Osteocyte (in vitro differentiated cells): ENCODE measurements at places on chromosomes 6 and 20. TPM values are rescaled to one million over a fixed set of nuclear protein-coding genes. Genes with fewer than 3 reads are reported as not detected.
A peak's percentile ranks its signal among the peaks of the same experiment; 100 is the strongest.

DNA sequence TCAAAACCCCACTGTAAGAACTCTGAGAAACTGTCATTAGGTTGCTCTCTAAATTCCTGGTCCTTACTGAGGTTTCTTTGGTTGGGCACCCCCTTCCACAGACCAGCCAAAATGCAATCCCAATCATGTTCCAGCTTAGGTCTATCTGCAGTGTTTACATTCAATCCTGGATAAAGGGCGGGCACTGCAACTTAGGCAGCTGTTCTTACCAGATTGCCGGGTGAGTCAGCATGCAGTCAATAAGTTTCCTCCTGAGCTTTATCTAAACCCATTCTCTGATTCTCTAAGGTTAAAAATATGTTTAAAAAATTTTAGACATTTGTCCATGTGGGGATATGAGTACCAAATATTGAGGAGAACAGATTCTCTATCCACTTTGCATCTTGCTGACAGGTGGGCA is 197.8 kb downstream of the HAO1 start:
- no peaks in the 10 kb centered on the region for H3K36me3 ChIP-seq
- no peak overlapping the region for H3K27ac ChIP-seq
- peaks cover 2% of the 10 kb centered on the region for H3K27me3 ChIP-seq
- H3K4me1 ChIP-seq = no peaks in the 10 kb centered on the region

- H3K4me3 ChIP-seq = no peak overlapping the region
- H3K27ac ChIP-seq = no peak overlapping the region
- peaks cover 4% of the 10 kb centered on the region for H3K4me1 ChIP-seq
- peaks cover 20% of the 10 kb centered on the region for H3K27me3 ChIP-seq
These were observed 8.7 kb upstream of the RWDD1 start for GRCh38 chr6:116562614-116563013.

Gene SAMD10
- total RNA-seq = 3.5 and 3.7 TPM in 2 replicates

- no peaks in the 10 kb centered on the region for H3K36me3 ChIP-seq
- H3K27me3 ChIP-seq = no peaks in the 10 kb centered on the region
- no peaks in the 10 kb centered on the region for H3K4me1 ChIP-seq
- no peak overlapping the region for H3K27ac ChIP-seq
- DNase-seq = no peak
- no peak overlapping the region for H3K4me3 ChIP-seq
These were observed 368.7 kb downstream of the HAO1 start for GRCh38 chr20:7571521-7572055.

Gene ANKRD66
- not detected in 2 replicates for total RNA-seq

- DNase-seq = no peak
- peaks cover 12% of the 10 kb centered on the region for H3K4me1 ChIP-seq
- no peak overlapping the region for H3K4me3 ChIP-seq
- H3K36me3 ChIP-seq = no peaks in the 10 kb centered on the region
- no peak overlapping the region for H3K27ac ChIP-seq
These were observed 153.6 kb upstream of the CST7 start for GRCh38 chr20:24795436-24795835.

GRCh38 chr6:111269401-111269970 is 182.2 kb downstream of the SLC16A10 start:
- H3K4me3 ChIP-seq = no peak overlapping the region
- H3K4me1 ChIP-seq = peaks cover 1% of the 10 kb centered on the region
- H3K27me3 ChIP-seq = no peaks in the 10 kb centered on the region
- H3K27ac ChIP-seq = no peak overlapping the region
- H3K36me3 ChIP-seq = peaks cover 51% of the 10 kb centered on the region
- DNase-seq = no peak

DNA sequence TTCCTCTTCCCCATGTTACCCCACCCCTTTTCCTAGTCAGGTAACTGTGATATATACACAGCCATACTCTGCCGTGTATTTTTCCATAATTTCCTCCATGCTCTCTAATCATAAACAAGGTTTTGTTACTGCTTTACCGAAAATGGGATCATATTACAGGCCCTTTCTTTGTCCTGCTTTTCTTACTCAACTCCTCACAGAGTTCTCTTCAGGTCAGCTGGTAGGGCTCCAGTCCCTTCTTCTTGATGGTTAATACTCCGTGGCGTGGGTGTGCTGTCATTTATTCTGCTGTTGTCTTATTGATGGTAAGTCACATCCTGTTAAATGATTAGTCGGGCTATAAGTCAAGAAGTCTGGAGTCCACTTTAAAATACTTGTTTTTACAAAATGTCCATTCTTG is 24.9 kb upstream of the PI16 start:
- no peak for DNase-seq
- peak overlapping the region; percentile 2 for H3K4me3 ChIP-seq
- H3K36me3 ChIP-seq = peaks cover 6% of the 10 kb centered on the region

Gene PHACTR1
- 1.0 and 1.6 TPM in 2 replicates for total RNA-seq

- H3K36me3 ChIP-seq = no peaks in the 10 kb centered on the region
- no peak for DNase-seq
- H3K4me3 ChIP-seq = peak overlapping the region; percentile 72
- H3K4me1 ChIP-seq = peaks cover 17% of the 10 kb centered on the region
- H3K27ac ChIP-seq = no peak overlapping the region
- H3K27me3 ChIP-seq = peaks cover 19% of the 10 kb centered on the region
These were observed 1.2 kb downstream of the ANKRD6 start for GRCh38 chr6:89434150-89434499.

Gene RFX6
- total RNA-seq = not detected in 2 replicates

Gene CHD6
- total RNA-seq = 45.0 and 51.4 TPM in 2 replicates

GRCh38 chr20:59182401-59183044 is 18.9 kb downstream of the ZNF831 start:
- H3K27ac ChIP-seq = no peak overlapping the region
- no peak for DNase-seq
- no peaks in the 10 kb centered on the region for H3K4me1 ChIP-seq
- no peak overlapping the region for H3K4me3 ChIP-seq
- H3K36me3 ChIP-seq = no peaks in the 10 kb centered on the region

- peaks cover 33% of the 10 kb centered on the region for H3K27me3 ChIP-seq
- H3K4me3 ChIP-seq = no peak overlapping the region
- H3K4me1 ChIP-seq = peaks cover 2% of the 10 kb centered on the region
- peak; percentile 87 for DNase-seq
- no peak overlapping the region for H3K27ac ChIP-seq
These were observed 252.8 kb downstream of the CDH26 start for GRCh38 chr20:60210779-60211617.

DNA sequence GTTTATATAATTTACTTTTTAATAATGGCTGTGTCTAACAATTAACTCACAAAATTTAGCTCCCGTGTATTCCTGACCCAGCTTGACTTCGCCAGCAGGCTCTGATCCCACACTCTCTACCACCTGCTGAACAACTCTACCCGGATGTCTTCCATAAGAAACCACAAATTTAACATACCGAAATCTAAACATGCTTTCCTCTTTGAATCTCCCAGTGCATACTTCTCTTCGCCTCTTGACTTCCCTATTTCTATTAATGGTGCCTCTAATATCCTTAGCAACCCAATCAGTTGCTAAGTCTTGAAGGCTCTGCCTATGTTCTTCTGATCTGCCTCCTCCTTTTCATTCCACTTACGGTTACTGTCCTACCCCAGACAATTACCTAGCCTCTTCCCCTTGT is 4.6 kb upstream of the MYB start:
- H3K4me3 ChIP-seq = no peak overlapping the region
- no peak for DNase-seq
- H3K4me1 ChIP-seq = peaks cover 6% of the 10 kb centered on the region
- H3K36me3 ChIP-seq = peaks cover 2% of the 10 kb centered on the region
- no peak overlapping the region for H3K27ac ChIP-seq

DNA sequence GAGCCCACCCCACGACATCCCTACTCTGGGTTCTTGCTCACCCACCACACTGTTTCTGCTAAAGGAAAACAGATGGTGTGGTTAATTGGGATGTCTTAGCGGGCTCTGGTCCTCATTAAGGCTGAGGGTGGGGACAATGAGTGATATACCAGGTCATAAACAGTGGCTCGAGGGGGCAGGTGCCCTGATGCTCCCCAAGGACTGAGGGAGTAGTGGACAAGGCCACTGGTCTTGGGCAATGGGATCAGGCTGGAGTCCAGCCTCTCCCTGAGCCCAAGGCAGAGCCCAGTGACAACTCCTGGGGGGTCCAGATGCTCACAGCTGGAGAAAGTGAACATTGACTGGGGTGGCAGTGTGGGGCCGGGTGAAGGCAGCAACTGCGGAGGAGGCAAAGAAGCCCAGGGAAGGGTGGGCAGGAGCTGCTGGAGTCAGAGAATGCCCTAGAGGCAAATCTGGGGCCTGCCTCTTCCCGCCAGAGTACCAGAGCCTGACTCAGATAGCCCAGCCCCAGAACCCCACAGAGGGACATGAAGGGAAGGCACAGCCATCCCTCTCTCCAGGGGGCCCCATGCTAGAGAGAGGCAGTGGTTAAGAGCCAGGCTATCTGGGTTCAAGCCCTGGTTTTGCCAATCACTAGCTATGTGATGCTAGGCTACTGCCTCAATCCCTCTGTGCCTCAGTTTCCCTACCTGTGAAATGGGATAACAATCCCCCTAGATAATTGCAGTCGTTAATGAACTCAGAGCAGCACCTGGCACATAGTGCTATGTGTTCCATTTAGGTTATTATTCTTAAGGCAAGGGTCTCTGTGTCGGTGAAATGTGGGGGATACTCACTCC is 72.3 kb downstream of the MRPL14 start:
- no peak overlapping the region for H3K4me3 ChIP-seq
- DNase-seq = no peak
- peaks cover 2% of the 10 kb centered on the region for H3K36me3 ChIP-seq
- peaks cover 83% of the 10 kb centered on the region for H3K4me1 ChIP-seq
- H3K27ac ChIP-seq = peak overlapping the region; percentile 68
- H3K27me3 ChIP-seq = no peaks in the 10 kb centered on the region

GRCh38 chr6:165616116-165616515 is 46.9 kb downstream of the PDE10A start:
- peak overlapping the region; percentile 72 for H3K4me3 ChIP-seq
- peak overlapping the region; percentile 95 for H3K27ac ChIP-seq
- no peaks in the 10 kb centered on the region for H3K27me3 ChIP-seq
- no peaks in the 10 kb centered on the region for H3K36me3 ChIP-seq
- DNase-seq = no peak
- peaks cover 11% of the 10 kb centered on the region for H3K4me1 ChIP-seq

Gene TAGAP
- not detected in 2 replicates for total RNA-seq

DNA sequence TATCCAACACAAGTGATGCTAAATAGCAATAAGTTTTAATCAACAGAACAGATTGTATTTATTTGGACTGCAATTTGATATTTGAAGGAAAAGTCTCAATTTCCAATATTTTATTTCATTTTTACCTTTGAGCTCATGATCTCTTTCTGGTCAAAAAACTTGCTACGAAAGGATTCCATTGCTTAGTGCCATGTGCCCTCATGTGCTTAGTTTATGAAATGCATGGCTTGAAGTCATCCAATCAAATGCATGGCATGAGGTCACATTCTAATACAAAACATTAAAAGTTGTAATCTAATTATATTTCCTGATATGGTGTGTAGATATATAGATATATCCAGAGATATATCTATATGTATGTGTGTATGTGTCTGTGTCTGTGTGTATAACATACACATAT is 321.2 kb upstream of the ADGRB3 start:
- no peak for DNase-seq
- no peak overlapping the region for H3K4me3 ChIP-seq
- H3K4me1 ChIP-seq = peaks cover 4% of the 10 kb centered on the region

Gene ESF1
- 11.3 and 11.8 TPM in 2 replicates for total RNA-seq

Gene SPACA1
- total RNA-seq = not detected in 2 replicates

- no peaks in the 10 kb centered on the region for H3K36me3 ChIP-seq
- H3K4me3 ChIP-seq = no peak overlapping the region
- DNase-seq = no peak
These were observed 601.2 kb upstream of the ARID1B start for GRCh38 chr6:156175971-156176421.

DNA sequence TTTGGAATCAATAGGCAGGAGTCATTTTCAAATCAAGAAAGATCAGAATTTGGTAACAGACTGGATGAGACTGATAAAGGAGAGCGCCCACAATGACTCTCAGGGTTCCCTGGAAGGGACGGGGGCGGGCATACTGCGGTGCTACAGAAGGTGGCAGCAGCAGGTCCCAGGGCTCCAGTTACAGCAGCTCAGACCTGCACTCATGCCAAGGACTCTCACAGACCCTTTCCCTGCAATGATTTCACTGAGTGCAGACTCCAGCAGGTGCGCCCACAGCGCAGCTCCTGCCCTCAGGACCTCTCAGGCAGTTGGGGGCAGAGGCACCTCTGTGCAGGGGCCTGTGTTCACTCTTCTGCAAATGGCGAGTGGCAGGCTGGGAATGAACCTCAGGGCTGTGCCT is 359.8 kb downstream of the ZFAND3 start:
- H3K27ac ChIP-seq = no peak overlapping the region
- peaks cover 2% of the 10 kb centered on the region for H3K4me1 ChIP-seq
- DNase-seq = no peak
- H3K4me3 ChIP-seq = no peak overlapping the region
- peaks cover 7% of the 10 kb centered on the region for H3K36me3 ChIP-seq
- no peaks in the 10 kb centered on the region for H3K27me3 ChIP-seq

- no peaks in the 10 kb centered on the region for H3K36me3 ChIP-seq
- peaks cover 7% of the 10 kb centered on the region for H3K4me1 ChIP-seq
- no peak overlapping the region for H3K27ac ChIP-seq
- DNase-seq = no peak
These were observed 122.9 kb downstream of the RNF144B start for GRCh38 chr6:18509871-18510643.

Gene CASS4
- 0.13 TPM in 1 of 2 replicates, not detected in the other for total RNA-seq

Gene RBPJL
- not detected in 2 replicates for total RNA-seq

- peaks cover 1% of the 10 kb centered on the region for H3K36me3 ChIP-seq
- no peak overlapping the region for H3K27ac ChIP-seq
These were observed 1287.2 kb upstream of the CITED2 start for GRCh38 chr6:140661691-140662090.

Gene KIAA0408
- 0.27 TPM in 1 of 2 replicates, not detected in the other for total RNA-seq

- H3K27me3 ChIP-seq = peaks cover 20% of the 10 kb centered on the region
- no peak for DNase-seq
- H3K4me1 ChIP-seq = no peaks in the 10 kb centered on the region
- no peak overlapping the region for H3K4me3 ChIP-seq
These were observed 5.4 kb downstream of the OR2H2 start for GRCh38 chr6:29590218-29590808.

DNA sequence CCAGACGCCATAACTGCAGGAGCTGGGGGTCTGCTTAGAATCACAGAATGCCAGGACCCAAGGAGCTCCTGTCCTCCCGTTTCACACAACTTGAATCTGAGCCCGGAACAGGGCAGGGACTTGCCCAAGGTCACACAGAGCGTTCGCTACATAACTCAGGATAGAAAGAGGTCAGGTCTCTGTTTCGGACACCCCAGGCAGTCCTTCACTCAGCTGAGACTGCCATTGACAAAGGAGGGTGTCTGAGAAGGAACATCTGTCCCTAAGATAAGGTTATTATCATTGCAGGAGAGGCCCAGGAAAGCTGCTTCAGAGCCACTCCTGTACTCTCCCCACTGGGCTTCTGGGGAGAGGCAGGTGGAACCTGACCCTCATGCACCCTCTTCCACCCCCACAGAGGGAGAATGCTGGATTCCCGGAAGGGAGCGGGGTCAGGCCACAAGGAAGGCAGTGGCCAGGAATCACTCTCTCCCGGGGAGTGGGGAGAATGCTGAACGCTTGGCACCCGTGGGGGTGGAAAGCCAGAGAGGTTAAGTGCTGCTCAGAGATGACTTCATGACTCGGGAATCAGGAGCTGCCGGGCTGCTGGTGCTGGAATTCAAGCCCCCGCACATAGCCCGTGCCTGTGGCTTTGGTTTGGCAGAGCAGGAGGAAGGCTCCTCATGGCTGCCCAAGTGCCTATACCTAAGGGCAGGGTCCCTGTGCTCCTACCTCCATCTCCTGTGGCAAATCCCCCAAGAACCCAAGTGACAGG is 10.7 kb downstream of the SDC4 start:
- peaks cover 65% of the 10 kb centered on the region for H3K4me1 ChIP-seq
- peaks cover 2% of the 10 kb centered on the region for H3K36me3 ChIP-seq
- no peaks in the 10 kb centered on the region for H3K27me3 ChIP-seq
- H3K4me3 ChIP-seq = no peak overlapping the region
- no peak for DNase-seq

- peak overlapping the region; percentile 91 for H3K27ac ChIP-seq
- peaks cover 26% of the 10 kb centered on the region for H3K4me1 ChIP-seq
- peak overlapping the region; percentile 68 for H3K4me3 ChIP-seq
- DNase-seq = no peak
- H3K27me3 ChIP-seq = peaks cover 27% of the 10 kb centered on the region
These were observed 26.7 kb downstream of the SERPINB9 start for GRCh38 chr6:2876210-2877056.
